ENCODE measurements at places on chromosomes 1 and 21.

DNA sequence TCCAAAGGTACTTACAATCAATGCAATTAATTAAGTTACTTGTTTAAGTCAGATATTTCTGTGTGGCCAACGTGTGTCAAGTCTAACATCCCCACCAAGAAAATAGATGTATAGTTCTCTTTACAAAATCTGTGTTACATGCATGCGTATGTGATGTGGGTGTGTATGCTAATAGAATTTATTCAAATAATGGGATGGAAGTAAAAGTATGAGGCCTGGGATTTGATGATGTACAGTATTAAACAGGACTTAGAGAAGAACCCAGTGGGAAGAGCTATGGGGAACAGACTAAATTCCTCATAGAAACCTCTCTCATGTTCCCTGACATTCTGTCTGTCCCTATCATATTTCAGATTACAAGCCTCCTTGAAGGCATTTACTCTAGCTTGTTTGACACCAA lies 72.5 kb downstream of the IFI44 start:
- no peak for DNase-seq

GRCh38 chr1:235073968-235074522 lies 54.6 kb downstream of the TOMM20 start:
- no peak for DNase-seq

DNA sequence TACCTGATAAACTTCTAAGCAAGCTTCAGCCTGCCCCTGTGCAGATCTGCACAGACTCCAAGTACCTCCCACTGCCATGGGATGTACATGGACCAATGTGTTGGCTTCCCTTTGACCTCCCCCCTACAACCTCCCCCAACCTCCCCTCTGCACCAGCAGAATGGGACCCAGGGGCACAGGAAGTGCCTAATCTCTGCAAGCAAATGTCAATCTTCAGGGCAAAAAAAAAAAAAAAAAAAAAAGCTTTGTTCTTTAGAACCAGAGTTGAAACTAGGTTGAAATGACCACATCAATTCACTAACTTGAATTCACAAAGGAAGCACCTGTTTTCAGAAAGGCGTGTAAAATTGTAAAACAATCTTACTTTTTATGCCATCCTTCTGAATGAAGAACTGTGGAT lies 53.9 kb upstream of the TIAM1 start:
- DNase-seq, result no peak

DNA sequence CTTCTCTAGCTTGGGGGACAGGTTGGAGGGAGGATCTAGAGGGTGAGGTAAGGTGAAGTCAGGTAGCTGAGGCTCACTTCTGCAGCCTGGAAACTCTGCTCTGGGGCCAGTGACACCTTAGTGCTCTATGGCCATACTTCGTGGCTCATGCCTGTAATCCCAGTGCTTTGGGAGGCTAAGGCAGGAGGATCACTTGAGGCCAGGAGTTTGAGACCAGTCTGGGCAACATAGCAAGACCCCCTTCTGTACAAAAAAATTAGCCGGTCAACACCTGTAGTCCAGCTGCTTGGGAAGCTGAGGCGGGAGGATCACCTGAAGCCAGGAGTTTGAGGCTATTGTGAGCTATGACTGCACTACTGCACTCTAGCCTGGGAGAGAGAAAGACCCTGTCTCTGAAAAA lies 5.8 kb downstream of the LMNA start:
- no peak for DNase-seq

DNA sequence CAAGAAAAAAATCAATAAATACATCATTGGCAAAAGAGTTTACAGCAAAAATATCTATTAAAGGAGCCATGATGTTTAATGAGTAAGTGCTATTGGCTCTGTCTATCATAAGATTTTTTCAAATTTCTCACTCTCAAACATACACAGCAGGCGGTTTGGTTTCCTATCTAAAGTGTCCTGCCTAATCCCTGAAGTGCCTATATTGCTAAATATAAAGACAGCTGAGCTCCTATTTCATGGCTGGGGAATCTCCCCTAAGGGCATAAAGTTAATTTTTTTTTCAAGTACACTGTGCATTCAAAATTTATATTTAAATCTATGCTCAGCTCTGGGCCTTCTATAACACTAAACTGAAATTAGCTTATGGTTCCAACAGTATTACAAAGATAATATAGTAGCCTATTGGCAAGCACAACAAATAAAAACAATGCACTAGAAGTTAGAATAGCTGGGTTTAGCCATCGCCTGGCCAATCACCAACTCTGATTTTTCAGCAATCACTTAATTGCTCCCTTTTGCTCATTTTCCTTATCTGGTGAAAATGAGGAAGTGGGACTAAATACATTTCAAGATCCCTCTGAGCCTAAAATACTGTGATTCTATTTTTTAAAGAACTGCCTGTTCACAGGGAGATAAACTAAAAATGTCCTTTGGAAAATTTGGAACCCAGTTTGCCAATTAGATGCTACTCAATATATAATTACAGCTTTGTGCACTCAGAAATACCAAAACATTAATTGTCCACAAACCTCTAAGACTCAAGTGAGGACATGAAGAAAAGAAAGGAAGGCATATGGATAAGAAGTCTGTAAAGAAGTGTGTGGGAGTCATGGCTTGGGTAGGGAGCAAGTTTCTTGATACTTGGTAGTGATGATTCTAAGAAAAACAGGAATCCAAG lies 62.5 kb downstream of the WDR64 start:
- DNase-seq, result no peak

All from stimulated activated CD8-positive, alpha-beta memory T cell treated with anti-CD3 and anti-CD28 coated beads, Interleukin-2, amount 100 ng/mL, for 48 hours (primary cell).